Head of caudate nucleus (tissue), 42 donors: ENCODE measurements at places on chromosomes 7 and 10.

DNA sequence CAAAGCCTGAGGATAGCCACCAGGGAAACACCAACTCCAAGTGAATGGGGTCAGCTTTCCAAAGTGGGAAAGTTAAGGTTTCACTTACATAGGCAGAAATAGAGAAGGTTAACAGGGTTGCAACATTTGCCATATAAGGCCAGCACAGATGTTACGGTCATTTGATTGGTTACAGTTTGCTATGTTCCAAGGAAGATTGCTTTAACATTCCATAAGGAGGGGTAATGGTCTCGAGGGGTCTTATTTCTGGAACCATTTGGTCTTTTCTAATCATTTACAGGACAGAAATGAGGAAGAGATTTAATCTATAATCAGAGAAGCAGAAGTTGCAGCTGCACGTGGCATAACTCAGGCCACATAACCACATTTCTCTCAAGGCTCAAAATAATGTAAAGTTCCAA lies 679.4 kb upstream of the C7orf33 start:
- no peak for DNase-seq

- no peak for DNase-seq
Observed at GRCh38 chr7:80790877-80791276, 128.0 kb downstream of the SEMA3C start.

DNA sequence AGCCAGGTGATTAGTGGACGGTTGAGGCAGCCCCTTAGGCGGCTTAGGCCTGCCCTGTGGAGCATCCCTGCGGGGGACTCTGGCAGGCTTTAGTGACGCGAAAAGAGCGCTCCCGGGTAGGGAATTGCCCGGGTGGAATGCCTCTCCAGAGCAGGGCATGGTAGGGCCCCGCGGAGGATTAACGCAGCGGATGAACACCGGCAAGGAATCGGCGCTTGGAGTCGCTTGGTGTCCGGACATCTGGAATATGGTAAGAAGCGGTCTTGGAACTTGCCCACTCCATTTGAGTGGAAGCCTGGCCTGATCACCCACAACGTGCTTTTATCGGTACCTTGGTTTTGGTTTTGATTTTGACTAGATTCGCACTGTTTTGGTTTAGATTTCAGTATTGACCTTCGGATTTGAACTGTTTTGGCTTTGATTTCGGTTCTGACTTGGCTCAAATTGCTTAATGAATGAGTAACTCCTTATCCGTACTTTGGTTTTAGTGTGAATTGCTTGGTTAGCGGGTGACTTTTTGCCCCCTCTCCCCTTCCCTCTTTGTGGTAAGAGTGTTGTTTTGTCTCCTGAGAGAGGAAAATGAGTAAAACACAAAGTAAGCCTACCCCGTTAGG lies 24.2 kb upstream of the CHST3 start:
- no peak for DNase-seq

- DNase-seq = no peak
Observed at GRCh38 chr10:31757831-31758230, 170.8 kb downstream of the ARHGAP12 start.

DNA sequence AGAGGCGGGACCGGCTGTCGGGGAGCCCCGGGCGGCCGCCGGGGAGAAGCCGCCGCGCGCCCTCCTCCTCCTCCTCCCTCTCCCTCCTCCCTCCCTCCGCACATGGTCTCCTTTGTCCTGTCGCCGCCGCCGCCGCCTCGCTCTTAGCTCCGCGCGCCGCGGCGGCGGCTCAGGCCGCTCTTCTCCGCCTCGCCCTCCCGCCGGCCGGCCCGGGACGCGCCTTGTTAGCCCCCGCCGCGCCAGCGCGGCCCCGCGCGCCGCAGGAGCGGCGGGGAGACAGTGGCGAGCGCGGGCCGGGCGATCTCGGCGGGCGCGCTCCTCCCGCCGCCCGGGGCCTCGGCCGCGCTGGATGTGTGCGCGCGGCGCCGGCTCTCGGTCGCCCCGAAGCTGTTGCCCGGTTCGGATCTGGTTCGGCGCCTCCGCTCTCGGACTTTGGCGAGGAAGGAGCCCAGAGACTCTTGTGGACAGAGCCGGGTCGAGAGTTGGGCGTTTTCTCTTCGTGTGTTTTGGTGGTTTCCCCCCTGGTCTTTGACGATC lies 437.4 kb upstream of the GALNT17 start:
- no peak for DNase-seq

GRCh38 chr7:31058688-31059087 lies 6.6 kb downstream of the ADCYAP1R1 start:
- DNase-seq = no peak

- no peak for DNase-seq
Observed at GRCh38 chr7:128215281-128215680, 25.8 kb upstream of the LEP start.

GRCh38 chr10:26861205-26861998 lies 644 bp upstream of the ABI1 start:
- DNase-seq = no peak

GRCh38 chr10:43938810-43939209 lies 290.1 kb upstream of the ZNF32 start:
- no peak for DNase-seq

- no peak for DNase-seq
Observed at GRCh38 chr10:32981760-32982159, 23.7 kb upstream of the ITGB1 start.
